ENCODE measurements at places on chromosomes 6 and 20. TPM values are rescaled to one million over a fixed set of nuclear protein-coding genes. Genes with fewer than 3 reads are reported as not detected.
A peak's percentile ranks its signal among the peaks of the same experiment; 100 is the strongest.

MUCL3 gene
- total RNA-seq = not detected

FAM209B gene
- not detected for total RNA-seq

CDH22 gene
- not detected for total RNA-seq

TAF8 gene
- 16.0 TPM for total RNA-seq

RIN2 gene
- total RNA-seq = 57.7 TPM

PNPLA1 gene
- not detected for total RNA-seq

NT5E gene
- 593 TPM for total RNA-seq

BPIFB4 gene
- not detected for total RNA-seq

DNAH8 gene
- total RNA-seq = under 0.01 TPM

MROH8 gene
- 2.6 TPM for total RNA-seq

APOM gene
- 0.43 TPM for total RNA-seq

CD24 gene
- total RNA-seq = 1.3 TPM

GRCh38 chr6:107676042-107676441 is 148.1 kb downstream of the SCML4 start:
- no peak for DNase-seq

DNA sequence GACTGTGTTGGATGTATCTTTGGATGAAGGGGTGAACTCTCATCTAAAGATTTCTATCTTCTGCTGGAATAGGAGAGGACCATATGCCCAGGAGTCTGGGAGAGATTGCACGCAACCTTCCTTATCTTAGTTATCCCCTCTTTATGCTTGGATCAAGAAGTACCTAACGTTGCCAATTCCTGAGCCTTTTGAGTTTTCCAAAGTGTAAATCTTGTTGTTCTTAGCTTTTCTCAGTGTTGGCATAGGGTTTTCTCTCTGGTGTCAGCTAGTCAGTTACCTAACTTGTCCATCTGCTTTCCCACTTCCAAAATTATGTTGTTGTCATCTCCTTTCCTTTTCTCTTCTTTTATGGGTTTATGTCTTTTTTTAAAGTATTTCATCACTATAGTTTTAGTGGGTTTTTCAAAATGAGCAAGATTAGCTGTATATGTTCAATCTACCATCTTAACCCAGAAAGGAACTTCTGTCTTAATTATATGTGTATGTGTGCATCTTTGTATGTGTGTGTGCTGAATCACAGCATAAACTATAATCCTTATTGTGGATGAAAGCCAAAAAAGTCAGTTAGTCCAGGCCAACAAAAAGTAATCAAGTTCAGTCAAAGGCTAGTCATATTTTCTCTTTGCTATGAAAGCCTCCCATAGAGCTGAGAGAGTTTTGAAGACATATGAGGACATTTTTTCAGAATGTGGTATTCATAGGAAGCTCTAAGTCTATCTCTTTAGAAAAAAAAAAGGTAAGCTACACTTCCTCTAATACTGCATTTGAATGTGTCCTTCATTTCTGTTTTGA is 72.1 kb downstream of the KHDC1L start:
- DNase-seq = no peak

DNA sequence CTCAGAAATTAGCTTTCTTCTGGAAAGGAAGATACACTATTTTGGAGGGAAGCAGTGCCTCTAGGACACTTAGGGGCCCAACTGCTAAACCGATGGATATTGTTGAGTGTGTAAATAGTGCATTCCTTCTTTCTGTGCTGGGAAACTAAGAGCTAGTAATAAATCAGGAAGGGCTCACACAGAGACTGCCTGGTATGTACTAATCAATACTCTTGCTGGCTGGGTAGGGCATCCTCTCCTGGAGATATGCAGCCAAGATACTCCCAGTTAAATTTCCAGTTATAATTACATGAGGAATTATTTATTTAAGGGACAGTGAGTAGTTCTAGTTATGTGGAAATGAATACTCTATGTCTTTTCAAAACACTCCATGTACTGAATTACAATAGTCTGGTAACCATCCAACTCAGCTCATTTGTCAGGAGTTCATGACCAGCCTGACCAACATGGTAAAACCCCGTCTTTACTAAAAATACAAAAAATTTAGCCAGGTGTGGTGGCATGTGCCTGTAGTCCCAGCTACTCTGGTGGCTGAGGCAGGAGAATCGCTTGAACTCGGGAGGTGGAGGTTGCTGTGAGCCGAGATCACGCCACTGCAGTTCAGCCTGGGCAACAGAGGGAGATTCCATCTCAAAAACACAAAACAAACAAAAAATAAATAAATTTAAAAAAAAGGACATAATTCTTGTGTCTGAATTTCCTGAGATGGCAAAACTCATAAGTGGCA is 100.0 kb downstream of the OR2B2 start:
- no peak for DNase-seq

DNA sequence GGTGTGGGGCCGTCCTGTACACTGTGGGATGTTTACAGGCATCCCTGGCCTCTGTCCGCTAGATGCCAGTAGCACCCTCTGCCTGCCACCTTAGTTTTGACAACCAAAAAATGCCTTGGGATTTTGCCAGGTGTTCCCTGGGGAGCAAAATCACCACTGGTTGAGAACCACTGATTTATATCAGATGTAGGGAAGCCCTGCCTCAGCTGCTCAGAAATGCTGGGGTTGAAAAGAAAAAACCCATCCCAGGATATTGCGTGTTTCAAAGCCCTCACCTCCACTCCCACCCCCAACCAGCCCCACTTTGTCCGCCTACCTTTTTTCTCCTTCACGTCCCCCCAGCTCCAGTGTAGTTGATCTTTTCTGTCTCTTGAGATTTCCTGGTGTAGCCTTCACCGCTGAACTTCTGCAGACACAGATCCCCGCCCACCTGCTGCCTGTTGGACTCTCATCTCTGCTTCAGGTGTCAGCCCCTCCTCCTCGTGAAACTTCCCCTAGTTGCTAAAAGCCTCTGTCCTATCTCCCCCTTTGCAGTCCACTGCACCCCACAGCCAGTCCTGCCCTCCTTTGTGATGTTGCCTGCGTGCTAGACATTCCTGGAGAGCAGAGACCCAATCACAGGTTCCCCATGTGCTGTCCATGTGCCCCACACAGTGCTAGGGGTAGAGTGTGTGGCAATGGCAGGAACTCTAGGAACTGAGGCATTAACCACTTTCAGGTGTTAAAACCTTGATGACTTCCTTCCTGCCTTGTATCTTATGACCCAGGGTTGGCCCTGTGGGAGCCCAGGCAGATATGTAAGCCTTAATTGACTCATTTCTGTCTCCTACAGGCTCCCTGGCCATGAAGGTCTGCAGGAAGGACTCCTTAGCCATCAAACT is 98.9 kb downstream of the TBC1D7 start:
- DNase-seq = peak; percentile 5

DNA sequence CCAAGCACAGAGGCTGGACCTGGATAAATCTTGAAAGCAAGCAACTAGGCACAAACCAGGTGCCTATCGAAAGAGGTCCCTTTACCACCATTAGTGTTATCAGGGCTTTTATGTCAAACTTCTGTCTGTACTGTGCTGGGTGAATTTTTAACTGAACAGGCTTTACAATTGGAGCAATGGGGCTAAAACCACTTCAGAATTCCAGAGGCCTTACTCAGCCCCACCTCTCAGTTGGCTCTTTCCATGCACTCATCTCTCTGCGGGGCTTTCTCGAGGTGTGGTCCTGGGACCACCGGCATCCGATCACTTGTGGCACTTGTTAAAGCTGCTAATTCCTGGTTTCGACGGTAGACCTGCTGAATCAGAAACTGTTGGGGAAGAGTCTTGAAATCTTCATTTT is 232.5 kb downstream of the SOX4 start:
- DNase-seq = peak; percentile 10

DNA sequence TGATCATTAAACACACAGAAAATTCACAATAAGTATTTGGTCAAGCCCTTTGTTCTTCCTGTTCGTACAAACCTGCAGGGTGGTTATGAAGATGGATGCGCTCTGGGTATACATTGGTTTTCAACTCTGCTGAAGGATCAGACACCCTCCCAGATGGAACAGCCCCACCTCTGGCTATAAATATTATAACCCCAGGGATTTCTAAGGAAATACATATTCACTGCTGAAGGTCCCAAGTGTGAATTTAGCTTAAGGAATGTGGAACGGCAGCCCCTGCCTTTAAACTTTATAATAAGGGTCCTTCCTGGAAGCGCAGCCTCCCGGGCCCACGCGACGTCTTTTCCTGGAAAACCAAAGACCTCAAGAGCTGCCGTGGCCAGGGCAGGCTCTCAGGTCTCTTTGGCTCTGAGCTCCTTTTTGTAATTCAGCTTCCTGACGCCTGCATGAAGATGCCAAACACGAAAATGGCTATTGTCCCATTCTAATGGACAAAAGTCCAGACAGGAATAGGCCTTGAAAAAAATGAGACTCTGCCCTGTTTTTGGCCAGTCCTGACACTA is 172.4 kb upstream of the SSTR4 start:
- DNase-seq = no peak

GRCh38 chr20:10636326-10636818 is 37.4 kb downstream of the JAG1 start:
- peak; percentile 66 for DNase-seq

GRCh38 chr6:48606618-48607017 is 495.6 kb upstream of the PTCHD4 start:
- DNase-seq = no peak

- DNase-seq = peak; percentile 29
These were observed 508 bp downstream of the NOP56 start for GRCh38 chr20:2652724-2653555.

GRCh38 chr20:4192378-4193068 is 177.2 kb upstream of the RNF24 start:
- no peak for DNase-seq

DNA sequence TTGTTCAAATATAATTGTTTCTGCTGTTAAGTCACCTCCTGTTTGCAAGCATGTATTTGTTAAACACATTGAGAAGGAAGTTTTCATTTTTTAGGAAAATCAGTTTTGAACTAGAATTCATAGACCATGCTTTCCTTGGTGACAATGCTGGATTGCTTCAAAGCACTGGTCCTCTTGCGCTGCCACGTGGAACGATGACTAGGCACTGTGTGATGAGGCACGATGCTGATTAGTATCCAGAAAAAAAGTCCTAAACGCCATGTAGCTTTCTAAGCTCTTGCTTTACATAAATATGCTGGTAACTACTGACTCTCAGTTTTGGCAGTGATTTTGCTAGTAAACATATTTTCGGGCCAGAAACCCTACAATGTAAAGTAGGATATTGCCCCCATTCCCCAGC is 11.1 kb upstream of the EXOC2 start:
- DNase-seq = no peak

- DNase-seq = no peak
These were observed 166.0 kb downstream of the TRMT11 start for GRCh38 chr6:126152372-126152745.

DNA sequence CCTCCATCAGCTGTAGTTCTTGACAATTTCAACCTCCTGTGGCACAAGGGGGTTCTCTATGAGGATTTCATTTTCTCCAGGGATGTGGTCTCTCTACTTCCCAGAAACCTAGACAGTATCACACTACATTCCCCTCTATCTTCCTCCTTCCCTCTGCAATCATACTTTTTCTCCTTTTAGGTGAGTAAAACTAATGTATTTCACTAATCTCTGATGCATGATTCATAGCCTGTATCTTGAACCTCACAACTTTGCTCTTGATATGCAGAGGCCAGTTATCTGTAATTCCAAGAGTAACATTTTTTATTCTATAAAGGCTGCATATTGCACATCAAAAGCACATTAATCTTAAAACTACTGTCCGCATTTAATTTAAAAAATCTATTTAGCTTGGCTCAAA is 449.6 kb downstream of the RFPL4B start:
- no peak for DNase-seq

- no peak for DNase-seq
These were observed 45.9 kb upstream of the TULP1 start for GRCh38 chr6:35558571-35558970.

DNA sequence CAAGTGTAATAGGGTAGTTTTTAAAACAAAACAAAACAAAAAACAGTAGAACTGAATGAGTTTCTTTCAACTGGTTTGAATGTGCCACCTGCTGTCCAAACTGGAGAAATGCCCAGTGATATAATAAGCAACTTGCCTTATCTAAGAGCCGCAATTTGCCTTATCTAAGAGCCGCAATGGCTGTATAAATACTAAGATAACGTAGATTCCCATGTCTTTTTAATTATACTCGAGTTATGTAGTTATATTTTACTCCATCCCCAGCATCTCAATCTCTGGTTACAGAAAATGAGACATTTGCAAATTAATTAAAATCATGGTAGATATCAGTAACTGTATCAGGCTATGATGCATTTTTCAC is 67.2 kb downstream of the RPP40 start:
- peak; percentile 83 for DNase-seq

- DNase-seq = no peak
These were observed 2.1 kb upstream of the TRDN start for GRCh38 chr6:123638865-123639264.

GRCh38 chr6:46816626-46817025 is 23.4 kb downstream of the MEP1A start:
- DNase-seq = no peak

DNA sequence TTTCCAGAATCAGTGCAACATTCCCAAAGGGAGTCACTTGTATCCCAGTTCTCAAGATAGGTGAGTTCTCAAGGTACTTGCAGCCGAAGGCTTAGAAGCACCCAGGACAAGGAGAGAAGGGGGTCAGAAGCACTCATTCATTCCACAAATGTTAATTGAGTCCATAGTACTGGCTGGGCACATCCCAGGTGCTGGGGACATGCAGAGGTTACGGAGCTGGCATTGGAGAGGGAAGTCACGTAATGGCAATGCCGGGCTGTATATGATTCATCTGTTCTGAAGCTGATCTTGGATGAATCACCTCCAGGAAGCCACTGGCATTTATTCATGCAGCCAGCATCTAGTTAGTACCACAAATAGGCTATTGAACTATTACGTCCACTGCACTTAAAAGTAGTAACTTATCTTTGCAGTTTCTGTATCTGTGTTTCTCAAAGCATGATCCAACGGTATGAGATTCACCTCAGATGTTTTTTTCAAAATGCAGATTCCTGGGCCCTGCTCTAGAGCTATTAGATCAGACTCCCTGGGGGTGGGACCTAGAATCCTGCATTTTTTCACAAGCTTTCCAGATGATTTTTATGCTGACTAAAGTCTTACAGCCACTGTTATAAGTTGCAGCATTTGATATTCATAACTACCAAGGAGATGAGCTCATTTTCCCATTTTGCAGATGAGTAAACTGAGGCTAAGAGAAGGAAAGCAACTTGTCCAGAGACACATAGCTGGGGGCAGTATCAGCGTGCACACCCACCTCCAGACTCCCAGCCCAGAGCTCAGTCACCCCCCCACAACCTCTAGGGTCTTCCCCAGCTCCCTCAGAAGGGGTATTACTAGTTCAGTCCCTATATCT is 44.1 kb upstream of the ID1 start:
- DNase-seq = peak; percentile 94

DNA sequence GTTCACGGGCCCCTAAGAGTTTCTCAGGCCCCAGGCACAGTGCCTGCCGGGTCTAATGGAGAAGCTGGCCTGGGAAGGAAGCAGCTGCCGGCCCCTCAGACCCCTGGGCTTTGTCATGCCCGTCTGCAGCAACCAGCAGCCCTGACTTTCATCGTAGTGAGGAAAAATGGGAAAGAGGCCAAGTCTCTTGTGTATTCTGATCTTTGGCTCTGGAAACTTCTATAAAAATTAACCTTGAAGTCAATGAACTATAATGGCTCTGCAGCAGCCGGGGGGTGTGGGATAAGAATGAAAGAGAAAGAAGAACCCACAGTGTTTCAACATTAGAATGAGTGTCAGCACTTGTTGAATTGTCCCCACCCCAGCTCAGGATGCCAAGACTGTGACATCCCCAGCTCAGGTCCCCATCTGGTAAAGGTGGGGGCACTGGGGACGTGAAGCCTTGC is 12.9 kb downstream of the TGM2 start:
- DNase-seq = peak; percentile 81

GRCh38 chr6:83044091-83044768 is 21.4 kb downstream of the UBE3D start:
- DNase-seq = no peak

- DNase-seq = peak; percentile 89
These were observed 294.0 kb downstream of the ADGB start for GRCh38 chr6:146892613-146893401.

Measured in fibroblast of villous mesenchyme (primary cell).